ENCODE measurements at places on chromosomes 3 and 15.

GRCh38 chr3:96537165-96537564 is 277.2 kb upstream of the EPHA6 start:
- no peak for DNase-seq

- DNase-seq, result no peak
These were observed 139.2 kb upstream of the MANF start for GRCh38 chr3:51245867-51246266.

DNA sequence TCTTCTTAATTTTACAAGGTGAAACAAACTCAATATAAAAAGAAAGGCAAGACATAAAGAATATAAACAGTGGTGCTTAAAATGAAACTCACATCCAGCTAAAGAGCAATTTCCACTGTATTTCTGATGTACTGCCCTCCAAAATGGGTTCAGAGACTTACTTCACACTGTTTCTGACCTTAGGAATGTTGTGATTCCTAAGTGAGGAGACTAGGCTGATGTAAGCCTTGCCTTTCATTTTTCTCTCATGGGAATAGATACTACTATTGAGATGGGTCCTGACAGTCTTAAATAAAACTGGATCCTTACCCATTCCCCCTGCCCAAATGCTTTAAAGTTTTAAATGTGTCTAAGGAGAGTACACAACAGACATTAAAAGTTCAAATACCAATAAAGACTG is 86.9 kb downstream of the CBLB start:
- DNase-seq, result no peak

GRCh38 chr15:67946701-67947100 is 106.9 kb upstream of the RNU6-1 start:
- no peak for DNase-seq

DNA sequence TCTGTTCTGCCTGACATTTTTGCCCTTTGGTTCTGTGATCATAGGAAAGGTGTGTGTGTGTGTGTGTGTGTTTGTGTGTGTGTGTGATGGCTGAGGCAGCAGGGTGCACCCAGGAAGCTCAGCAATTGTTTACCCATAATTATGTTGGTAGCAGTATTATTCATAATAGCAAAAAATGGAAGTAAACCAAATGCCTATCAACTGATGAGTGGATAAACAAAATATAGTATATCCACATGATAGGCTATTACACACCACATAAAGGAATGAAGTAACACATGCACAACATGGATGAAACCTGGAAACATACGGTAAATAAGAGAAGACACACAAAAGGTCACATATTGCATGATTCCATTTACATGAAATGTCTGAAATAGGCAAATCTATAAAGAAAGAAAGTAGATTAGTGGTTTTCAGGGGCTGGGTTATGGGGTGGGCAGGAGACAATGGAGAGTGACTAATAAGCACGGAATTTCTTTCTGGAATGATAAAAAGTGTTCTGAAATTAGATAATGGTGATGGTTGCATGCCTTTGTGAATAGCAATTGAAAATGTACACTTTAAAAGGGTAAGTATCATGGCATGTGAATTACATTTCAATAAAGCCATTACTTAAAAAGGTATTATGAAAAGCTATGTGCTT is 167.2 kb downstream of the POLR2M start:
- DNase-seq, result no peak

DNA sequence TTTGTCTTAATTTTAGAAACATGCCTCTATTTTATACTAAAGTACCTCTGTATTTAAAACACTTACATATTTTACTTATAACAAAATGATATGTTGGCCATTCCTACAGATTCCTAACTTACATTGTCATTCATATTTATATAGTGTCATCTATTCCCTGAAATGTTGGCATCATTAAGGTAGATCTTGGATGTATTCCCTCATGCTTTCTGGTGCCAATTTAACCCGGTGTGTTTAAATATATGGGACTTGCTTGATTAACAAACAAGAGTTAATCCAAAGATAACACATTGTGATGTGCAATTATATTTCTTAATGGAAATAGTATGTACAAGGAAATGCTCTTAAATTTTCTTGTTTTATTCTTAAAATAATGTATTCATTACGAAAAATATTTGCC is 352.3 kb downstream of the NAALADL2 start:
- DNase-seq, result no peak

GRCh38 chr3:125052624-125053303 is 3.0 kb downstream of the HEG1 start:
- DNase-seq, result no peak

GRCh38 chr15:78540871-78541743 is 863 bp downstream of the PSMA4 start:
- no peak for DNase-seq

DNA sequence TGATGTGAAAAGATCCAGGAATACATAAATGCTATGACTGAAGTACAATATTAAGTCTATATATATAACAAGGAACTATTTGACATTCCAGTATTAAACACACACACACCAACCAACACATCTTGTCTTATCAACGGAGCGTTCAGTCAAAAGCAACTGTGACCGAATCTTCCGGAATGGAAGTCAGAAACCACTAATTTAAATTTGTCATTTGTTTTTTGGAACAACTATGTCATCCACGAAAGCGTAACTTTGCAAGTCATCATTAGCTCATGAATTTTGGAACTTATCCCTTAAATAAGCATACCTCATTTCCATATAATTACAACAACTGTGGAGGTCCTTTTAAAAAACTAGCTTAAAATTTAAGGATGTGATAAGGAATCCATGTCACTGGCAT is 5.0 kb downstream of the ZNF385D start:
- no peak for DNase-seq

Data from effector CD4-positive, alpha-beta T cell (primary cell).